ENCODE measurements at places on chromosomes 7 and 10. TPM values are rescaled to one million over a fixed set of nuclear protein-coding genes. Genes with fewer than 3 reads are reported as not detected.

Gene FAM200A
- 3.9 TPM for total RNA-seq

Gene PTF1A
- total RNA-seq = not detected

Gene NPC1L1
- 46.0 TPM for total RNA-seq

Gene RALA
- 58.1 TPM for total RNA-seq

Gene TMEM196
- not detected for total RNA-seq

Gene MEST
- total RNA-seq = 76.1 TPM
